Thoracic aorta (tissue), 2 donors: ENCODE measurements at places on chromosomes 2 and 18.

DNA sequence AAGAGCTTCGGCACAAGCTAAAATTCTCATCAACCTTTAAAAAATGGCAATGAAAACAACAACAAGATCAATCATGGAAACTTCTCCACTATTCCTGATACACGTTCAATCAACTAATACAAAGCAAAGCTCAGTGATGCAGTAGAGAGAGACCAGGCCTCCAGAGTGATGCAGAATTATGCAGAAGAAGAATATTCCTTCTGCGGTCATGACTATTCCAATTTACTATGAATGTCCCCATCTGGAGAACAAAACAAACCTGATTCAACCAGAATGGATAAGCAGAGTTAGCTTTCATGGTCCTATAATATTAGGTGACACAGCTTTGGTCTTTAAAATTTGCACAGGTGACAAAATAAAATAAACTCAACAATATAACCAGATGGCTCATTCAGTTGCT is 12.5 kb upstream of the MBOAT2 start:
- no peak for DNase-seq

GRCh38 chr18:59202258-59202820 is 17.6 kb upstream of the GRP start:
- DNase-seq, result no peak

- DNase-seq, result no peak
Observed at GRCh38 chr2:28991460-28991859, 10.4 kb downstream of the TOGARAM2 start.

GRCh38 chr2:139260052-139260430 is 479.9 kb upstream of the NXPH2 start:
- DNase-seq, result no peak

DNA sequence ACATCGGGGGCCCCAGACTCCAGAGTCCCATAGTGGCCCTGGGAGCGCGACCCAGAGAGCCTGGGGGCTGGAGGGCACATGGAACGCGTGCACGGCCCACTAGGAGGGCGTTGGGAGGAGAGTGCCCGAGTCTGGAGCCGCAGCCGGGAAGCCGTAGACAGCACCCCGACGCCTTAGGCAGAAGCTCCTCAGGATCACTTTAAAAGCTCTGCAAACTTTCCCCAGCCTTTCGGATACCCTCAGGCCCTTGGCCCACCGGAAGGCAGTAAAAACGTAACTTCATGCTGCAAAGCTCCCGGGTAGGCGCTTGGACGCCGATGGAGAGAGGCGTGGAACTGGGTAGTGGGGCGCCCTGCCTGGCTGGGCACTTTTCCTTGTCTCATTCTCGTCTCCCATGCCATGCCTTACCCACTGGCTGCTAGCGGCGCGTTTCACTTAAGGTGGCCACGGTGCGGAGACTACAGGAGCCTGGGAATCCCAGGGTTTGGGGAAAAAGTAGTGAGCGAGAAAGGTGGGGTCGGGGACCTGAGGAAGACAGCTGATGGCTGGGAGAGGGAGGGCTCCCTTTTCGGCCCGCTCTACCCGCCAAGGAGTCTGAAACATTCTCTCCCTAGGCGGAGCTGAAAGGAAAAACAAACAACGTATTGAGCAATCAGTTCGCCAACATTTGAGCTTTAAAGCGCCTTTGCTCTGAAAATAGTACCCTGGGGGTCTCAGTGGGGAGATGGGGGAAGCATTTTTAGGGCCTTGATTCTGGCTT is 141.8 kb downstream of the MEIS1 start:
- DNase-seq, result no peak

GRCh38 chr2:176088048-176088936 is 4.2 kb upstream of the HOXD13 start:
- no peak for DNase-seq

GRCh38 chr2:228407821-228408220 is 226.3 kb upstream of the SPHKAP start:
- no peak for DNase-seq

DNA sequence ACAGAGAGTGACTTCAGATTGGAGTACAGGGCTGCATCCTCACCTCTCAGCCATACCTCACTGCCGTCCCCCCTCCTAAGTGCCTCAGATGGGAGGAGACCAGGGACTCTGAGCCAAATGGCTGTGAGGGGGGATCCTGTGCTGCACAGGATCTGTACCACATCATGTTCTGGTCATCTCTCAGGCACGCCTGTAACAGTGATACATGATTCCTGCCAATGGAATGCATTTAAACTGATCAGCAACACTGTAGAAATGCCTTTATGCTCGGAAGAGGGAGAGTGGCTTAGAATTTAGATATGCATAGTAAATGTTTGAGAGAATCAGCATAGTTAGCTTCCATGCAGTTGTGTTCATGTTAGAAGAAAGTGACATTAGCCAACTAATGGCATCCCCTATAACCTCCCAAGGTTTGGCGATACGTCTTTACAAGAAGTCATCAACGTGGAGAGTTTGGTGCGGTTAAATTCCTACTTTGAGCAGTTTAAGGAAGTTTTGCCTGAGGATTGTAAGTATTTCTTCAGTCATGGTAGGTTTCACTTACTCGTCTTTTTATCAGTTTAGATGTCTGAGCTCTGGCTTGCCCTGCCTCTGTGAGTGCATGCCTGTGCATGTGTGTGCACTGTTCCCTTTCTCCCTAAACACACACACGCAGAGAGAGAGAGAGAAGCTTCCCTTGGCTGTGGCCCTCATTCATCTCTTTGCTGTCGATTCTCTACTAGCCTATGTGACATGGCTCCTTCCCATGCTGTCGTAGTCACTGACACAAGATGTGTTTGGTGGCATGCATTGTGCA is 40.0 kb downstream of the COA5 start:
- no peak for DNase-seq

DNA sequence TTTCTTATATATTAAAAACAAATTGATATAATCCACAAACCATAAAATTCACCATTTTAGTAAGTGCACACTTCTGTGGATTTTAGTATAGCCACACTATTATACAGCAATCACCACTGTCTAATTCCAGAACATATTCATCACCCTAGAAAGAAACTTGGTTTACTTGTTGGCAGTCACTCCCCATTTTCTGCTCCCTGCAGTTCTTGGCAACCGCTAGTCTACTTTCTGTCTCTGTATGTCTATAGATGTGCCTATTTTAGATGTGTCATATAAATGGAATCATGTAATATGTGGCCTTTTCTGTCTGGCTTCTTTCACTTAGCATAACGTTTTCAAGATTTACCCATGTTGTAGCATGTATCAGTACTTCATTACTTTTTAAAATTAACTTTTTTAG is 5.7 kb downstream of the CKAP2L start:
- no peak for DNase-seq

DNA sequence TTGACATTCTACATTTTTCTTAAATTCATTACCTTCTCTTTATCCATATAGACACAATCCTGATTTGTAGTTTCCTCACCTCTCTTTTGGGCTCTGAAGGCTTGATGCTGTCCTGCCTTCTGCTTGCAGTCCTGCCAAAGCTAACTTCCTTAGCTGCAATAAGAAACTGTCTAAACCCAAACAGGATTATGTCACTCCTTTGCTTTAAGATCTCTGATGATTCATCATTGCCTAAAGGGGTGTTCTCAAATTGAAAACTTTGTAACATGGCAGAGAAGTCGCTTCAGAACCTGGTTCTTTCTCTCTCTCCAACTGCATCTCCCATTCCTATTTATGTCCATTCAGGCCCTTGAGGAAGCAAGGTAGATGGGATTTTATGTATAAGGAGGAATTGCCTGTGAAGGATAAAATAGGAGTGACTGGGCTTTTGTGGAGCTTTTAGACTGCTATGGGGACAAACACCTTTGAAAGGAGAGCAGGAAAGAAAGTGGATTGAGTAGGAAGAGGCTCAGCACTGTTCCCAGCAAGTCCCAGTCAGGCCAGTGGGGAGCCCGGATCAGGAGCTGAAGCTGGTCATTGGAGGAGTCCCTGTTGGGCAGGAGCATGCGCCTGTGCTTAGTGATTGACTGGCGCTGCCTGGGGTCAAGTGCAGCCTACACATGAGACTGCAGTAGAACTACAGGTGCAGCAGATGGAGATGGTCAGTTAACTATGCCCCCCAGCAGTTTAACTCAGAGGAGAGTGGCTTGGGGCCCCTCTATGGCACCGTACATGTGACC is 390.6 kb downstream of the CTNNA2 start:
- DNase-seq, result no peak

- no peak for DNase-seq
Observed at GRCh38 chr2:70974592-70974991, 3.8 kb upstream of the ANKRD53 start.

- no peak for DNase-seq
Observed at GRCh38 chr18:31183302-31183701, 20.6 kb upstream of the DSC1 start.
